ENCODE measurements at places on chromosomes 1 and 21.

GRCh38 chr1:44336668-44337067 lies 18.4 kb downstream of the ERI3 start:
- DNase-seq, result no peak

DNA sequence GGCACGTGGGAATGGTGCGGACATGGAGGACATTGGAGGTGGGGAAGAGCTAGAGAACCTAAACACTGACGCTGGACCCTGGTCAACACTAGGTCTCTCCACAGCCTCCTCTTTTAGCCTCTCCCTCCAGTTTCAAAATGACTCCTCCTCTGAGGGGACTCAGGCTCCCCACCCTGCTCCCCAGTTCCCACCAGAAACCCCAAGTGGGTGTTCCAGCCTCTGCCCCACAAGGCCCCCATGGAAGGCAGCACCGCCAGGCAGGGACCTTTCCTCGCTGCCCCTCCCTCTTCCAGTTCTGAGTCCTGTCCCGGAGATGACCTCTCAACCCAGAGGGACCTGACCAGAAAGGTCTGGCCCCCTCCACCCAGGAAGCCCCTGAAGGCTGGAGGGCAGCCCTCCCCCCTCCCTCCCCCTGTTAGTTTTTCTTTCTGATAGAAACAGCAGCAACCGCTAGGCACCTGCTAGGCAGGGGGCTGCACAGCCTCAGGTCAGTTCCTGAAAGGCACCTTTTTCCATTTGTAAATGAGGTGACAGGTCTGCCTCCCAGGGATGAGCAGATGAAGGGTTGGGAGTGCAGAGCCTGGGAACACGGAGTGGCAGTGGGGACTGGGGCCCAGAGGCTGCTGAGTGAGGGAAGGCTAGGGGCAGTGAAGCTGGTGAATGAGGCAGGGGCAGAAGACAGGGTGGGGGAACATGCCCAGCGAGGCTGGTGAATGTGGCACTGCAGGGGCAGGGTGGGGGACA lies 9.3 kb upstream of the ITGB2 start:
- DNase-seq, result no peak

- DNase-seq, result no peak
These were observed 206.9 kb downstream of the LMO4 start for GRCh38 chr1:87535551-87535950.

GRCh38 chr1:105485207-105485606 lies 1571.3 kb upstream of the PRMT6 start:
- no peak for DNase-seq

DNA sequence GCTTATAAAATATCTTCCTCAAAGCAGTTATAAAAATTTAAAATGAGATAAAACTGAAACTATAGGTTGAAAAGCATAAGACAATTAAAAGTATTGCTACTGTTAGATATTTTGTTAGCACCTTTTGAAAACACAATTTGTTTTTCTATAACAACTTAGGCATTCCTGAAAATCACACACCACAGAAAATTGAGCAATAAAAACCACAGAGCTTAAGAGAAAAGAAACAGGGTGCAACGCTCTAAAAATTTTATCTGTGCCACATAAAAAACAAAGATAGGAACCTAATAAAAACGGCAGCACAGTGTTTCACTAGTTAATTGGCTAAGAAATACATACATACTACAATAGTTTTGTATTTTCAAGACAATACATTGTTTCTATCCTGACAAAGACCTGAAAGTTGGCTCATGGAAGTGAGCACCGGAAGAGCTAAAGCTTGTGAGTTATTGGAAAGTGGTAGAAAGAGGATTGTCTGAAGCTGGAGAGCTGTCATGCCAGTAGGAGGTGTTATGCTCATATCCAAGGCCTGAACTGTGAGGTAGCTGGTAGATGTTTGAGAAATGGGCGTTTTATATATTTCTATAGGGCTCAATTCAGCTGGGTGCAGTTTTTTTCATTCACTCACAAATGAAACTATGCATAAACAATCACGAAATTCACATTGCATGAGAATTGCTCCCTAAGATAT lies 45.8 kb downstream of the RGS7 start:
- no peak for DNase-seq

GRCh38 chr1:36323636-36324352 lies at the start of gene EVA1B:
Gene EVA1B, minus strand, starts transcription at chr1:36323645. Its CDS starts 608 bp downstream, at chr1:36323037.
- no peak for DNase-seq

DNA sequence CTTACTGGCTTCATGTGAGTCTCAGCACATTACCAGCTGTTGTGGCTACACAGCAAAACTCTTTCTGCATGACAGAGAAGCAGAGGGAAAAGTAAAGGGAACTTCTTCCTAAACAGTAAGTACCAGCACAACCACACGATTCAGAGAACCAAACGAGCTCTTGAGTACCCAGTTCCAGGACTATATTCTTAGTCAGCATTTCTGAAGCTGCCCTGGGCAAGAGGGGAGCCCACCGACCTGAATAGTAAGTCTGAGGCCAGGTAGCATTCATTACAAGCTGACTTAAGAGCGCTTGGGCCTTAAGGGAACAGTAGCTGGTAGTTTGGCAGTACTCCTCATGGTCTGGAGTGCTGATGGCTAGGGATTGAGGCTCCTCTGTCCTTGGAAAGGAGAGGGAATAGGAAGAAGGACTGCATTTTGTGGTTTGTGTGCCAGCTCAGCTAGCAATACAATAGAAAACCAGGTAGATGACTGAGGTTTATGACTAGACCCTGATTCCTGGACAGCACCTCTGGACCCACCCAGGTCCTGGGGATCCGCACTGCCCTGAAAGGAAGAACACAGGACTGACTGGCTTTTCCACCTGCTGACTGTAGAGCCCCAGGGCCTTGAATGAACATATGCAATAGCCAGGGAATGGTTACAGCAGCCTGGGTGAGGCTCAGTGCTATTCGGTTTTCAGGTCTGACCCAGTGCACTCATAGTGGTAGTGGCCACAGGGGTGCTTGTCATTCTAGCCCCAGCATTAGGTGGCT lies 396.8 kb upstream of the PRMT6 start:
- no peak for DNase-seq

DNA sequence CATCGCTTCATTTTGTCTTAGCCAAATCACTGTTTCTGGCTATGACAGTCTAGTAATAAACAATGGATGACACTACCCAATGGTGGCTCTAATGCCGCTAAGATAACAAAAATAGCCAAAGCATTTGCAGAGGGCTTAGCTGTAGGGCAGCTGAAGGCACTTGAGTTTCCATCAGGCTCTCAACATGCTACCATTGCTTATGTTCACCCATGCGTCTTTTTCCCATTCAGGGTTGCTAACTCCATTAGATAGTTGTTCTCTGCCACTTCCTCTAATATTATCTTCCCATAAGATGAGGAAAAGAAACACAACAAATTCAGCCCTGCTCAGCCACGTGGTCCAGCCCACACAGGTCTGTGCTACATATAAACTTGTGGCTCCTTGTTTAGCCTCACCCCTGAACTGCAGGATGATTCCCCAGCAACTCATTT lies 159.6 kb downstream of the TOMM20 start:
- DNase-seq, result no peak

- no peak for DNase-seq
These were observed 55.5 kb upstream of the ABCG1 start for GRCh38 chr21:42163511-42163863.

DNA sequence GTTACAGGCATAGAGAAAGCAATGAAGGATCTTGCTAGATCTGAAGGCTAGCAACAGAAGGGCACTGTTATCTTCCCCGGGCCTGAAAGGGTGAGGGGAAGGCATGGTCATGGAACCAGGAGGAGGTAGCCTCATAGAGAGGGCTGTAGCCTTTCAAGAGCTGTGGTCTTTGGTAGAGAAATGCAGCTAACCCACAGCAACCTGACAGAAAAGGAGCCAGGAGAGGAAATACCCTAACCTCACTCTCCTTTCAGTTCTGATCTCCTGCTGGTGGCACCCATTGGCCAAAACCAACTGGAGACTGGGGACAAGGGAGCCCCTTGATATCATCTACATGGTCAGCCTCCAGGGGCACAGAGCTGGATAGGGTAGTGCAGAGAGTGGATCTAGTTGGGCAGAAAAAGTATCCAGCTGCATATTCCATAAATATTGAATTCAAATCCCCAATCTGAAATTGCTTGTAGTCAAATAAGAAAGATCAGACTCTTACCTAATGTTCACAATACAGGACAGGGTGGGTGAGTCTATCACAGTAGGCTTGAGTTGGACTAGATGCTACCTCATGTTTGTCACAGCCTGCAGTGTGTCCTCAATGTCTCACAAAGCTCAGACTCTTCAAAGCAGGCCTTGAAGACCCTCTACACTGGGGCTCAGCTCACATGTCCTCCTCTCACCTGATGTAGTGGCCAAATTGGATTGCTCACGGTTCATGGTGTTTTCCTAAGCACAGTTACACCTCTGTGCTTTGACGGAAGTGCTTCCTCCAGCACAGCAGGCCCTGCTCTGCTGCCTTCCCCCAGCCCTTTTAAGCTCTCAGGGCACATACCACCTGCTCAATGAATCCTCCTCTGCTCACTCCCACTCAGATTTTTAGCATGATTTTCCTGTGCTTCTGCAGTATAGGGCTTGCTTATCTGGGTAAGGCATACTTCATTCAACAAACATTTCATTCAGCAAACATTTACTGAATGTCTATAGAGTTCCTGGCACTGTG lies 74.1 kb upstream of the JUN start:
- no peak for DNase-seq

- DNase-seq, result no peak
These were observed 27.0 kb upstream of the DYRK1A start for GRCh38 chr21:37339552-37339939.

GRCh38 chr1:67827688-67828087 lies 5.6 kb downstream of the GNG12 start:
- no peak for DNase-seq

DNA sequence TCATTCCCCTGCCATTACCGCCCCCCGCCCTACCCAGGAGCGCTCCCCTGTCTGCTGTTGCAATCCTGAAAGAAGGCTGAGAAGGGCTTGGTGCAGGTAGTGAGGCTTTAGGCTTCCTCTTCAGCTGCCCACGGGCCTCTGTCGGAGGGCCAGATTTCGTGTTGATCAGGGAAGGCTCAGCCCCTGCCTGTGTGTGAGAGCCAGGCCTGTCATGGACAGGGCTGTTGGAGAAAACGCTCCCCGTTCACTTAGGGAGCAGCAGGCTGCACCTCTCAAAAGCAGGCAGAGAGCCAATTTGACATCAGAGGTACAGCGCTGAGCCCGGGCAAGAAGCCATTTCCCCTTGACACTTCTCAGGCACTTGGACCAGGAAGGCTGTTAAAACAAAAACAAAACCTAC lies 19.0 kb downstream of the TEX35 start:
- DNase-seq, result no peak

GRCh38 chr1:71015745-71016144 lies 31.9 kb downstream of the PTGER3 start:
- no peak for DNase-seq

- no peak for DNase-seq
These were observed 32.5 kb downstream of the RGS13 start for GRCh38 chr1:192668409-192668983.

DNA sequence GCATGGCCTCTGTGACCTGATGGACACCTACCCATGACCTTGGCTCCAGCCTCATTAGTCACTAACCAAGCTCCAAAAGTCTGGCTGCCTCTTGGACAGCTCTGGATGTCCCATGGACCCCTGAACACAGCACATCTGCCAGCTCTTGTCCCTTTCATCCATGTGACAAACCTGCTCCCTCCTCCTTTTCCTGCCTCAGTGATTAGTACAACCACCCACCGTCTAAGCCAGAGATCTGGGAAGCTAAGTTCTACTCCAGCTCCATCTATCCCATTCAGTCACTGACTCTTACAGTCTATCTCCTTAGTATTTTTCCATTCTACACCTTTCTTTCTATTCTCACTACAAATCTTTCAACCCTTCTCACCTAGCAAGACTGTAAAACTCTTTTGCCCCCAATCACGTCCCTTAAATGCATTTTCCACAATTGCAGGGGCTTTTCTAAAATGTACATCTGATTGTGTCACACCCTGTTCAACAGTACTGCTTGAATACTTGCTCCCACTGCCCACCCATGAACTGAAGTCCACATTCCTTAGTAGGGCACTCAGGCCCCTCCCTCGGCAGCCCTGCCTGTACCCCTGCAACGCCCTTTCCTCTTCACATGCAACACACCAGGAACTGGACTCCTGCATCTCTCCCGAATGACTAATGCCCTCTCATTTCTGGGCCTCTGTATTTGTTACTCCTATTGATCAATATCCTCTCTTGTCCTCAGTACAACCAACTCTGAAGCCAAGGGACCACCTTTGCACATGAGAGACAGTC lies 7.2 kb downstream of the GPN2 start:
- DNase-seq, result no peak

GRCh38 chr1:67853704-67854103 lies 20.4 kb upstream of the GNG12 start:
- no peak for DNase-seq

- no peak for DNase-seq
These were observed 239.5 kb downstream of the TGFB2 start for GRCh38 chr1:218584418-218585155.

DNA sequence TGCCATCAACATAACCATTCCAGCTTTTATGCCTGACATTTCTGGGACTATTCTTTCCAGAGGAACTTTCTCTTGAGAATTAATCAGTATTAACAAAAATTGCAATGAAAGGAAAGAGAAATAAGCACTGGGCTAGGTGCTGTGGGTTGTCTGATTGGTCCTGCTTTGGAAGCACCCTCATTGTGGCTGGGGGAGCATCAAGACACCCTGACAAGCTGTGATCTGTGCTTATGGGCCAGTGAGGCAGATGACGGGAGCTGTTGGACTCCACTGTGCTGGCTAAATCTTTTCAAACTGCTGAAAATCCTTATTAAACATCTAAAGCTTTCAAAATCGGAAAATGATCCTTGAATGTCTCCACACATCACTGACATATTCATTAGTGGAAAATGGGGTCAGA lies 20.0 kb downstream of the UBASH3A start:
- DNase-seq, result no peak

DNA sequence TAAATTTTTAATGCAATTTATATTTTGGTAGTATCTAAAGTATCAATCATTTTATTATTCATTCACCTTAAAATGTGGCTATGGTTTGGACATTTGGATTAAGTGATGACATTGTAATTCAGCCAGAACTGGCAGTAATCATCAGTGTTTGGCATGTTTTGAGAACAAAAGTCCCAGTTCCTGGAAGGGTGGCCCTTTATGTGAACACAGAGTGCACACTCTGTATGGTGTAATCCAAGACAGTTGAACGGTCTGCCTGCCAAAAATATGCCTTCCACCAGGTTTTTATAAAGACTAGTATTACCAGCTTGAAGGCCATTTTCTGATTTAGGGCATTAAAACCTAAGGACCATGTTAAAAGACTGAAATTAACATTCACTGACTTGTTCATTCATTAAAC lies 448.7 kb downstream of the LTN1 start:
- no peak for DNase-seq

- no peak for DNase-seq
These were observed 107.8 kb downstream of the NGF start for GRCh38 chr1:115230281-115230680.

- no peak for DNase-seq
These were observed 30.0 kb downstream of the DNASE2B start for GRCh38 chr1:84428235-84428634.

GRCh38 chr1:110506541-110506940 lies 12.4 kb downstream of the KCNA10 start:
- DNase-seq, result no peak

Measured in activated CD4-positive, alpha-beta T cell treated with anti-CD3 and anti-CD28 coated beads, Interleukin-2, amount 50 U/mL, for 24 hours (primary cell).